Activated naive CD8-positive, alpha-beta T cell treated with anti-CD3 and anti-CD28 coated beads, Interleukin-2, amount 50 U/mL, for 24 hours (primary cell): ENCODE measurements at places on chromosomes 4 and X.
A peak's percentile ranks its signal among the peaks of the same experiment; 100 is the strongest.

DNA sequence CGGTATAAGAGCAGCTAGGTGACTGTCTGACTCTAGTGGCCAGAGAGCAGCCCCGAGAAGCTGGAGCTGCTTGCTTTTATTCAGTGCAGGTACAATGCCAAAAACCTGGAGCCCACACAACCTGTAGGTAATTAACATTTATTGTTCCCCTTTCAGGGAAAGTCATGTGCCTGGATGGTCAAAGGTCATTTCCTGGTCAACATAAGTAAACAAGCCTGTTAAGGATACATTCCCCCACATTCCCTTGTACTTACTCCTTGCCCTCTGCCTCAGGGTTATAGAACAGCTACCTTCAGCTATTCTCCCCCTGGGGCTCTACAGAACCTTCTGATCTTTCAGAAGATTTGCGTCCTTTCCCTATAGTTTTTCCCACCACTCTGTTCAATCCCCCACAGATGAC is 253.4 kb downstream of the TMA16 start:
- H3K4me1 ChIP-seq: no peaks in the 10 kb centered on the region
- DNase-seq: no peak
- no peak overlapping the region for H3K4me3 ChIP-seq
- no peaks in the 10 kb centered on the region for H3K36me3 ChIP-seq

- H3K4me3 ChIP-seq: no peak overlapping the region
- no peaks in the 10 kb centered on the region for H3K27me3 ChIP-seq
- DNase-seq: no peak
- no peak overlapping the region for H3K27ac ChIP-seq
Measured at GRCh38 chr4:155060873-155061272, 147.6 kb upstream of the NPY2R start.

DNA sequence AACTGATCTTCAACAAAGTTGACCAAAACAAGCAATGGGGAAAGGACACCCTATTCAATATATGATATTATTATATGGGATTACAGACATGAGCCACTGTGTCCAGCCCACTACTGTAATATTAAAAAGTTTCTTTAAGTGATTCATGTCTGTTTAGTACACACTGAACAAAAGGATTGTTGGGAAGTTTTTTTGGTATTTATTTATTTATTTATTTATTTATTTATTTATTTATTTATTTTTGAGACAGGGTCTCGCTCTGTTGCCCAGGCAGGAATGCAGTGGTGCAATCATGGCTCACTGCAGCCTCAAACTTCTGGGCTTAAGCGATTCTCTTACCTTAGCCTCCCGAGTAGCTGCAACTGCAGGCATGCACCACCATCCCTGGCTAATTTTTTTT is 58.4 kb upstream of the PGAM4 start:
- H3K4me1 ChIP-seq: no peaks in the 10 kb centered on the region
- no peak overlapping the region for H3K4me3 ChIP-seq
- no peaks in the 10 kb centered on the region for H3K36me3 ChIP-seq
- no peaks in the 10 kb centered on the region for H3K27me3 ChIP-seq
- H3K27ac ChIP-seq: no peak overlapping the region
- no peak for DNase-seq

DNA sequence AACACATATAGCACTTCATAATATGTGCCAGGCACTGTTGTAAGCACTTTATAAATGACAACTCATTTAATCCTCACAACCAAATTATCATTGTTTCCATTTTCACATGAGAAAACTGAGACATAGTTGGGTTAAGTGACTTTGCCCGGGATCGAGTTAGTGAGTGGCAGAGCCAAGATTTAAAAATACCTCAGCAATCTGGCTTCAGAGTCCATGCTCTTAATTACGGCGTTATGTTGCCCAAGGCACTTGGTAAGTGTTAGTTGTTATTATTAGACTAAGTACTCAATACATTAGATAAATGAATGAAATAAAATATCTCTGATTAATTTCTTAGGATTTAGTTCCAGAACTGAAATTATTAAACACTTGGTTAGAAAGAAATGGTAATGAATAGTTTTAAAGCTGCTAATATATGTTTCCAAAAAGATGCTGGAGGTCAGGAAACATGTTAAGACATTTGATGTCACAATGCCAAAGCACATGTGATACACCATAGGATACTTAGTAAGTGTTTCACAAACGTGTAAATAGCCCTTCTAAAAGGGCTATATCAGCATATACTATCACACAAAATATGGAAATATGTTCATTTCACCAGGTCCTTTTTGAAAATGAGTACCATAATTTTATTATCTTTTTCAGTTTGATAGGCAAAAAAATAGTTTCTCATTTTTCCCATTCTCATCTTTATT is 301.9 kb downstream of the GPAT3 start:
- no peaks in the 10 kb centered on the region for H3K4me1 ChIP-seq
- no peaks in the 10 kb centered on the region for H3K36me3 ChIP-seq
- no peak overlapping the region for H3K4me3 ChIP-seq
- no peaks in the 10 kb centered on the region for H3K27me3 ChIP-seq
- DNase-seq: no peak
- H3K27ac ChIP-seq: no peak overlapping the region

GRCh38 chr4:90540536-90540935 is 413.3 kb downstream of the CCSER1 start:
- DNase-seq: no peak
- H3K27ac ChIP-seq: no peak overlapping the region
- no peaks in the 10 kb centered on the region for H3K27me3 ChIP-seq
- H3K4me3 ChIP-seq: no peak overlapping the region

- no peak overlapping the region for H3K4me3 ChIP-seq
- H3K27ac ChIP-seq: no peak overlapping the region
- no peaks in the 10 kb centered on the region for H3K36me3 ChIP-seq
- no peak for DNase-seq
- H3K4me1 ChIP-seq: peaks cover 10% of the 10 kb centered on the region
Measured at GRCh38 chr4:3355266-3355748, 62.5 kb downstream of the RGS12 start.

- H3K27me3 ChIP-seq: no peaks in the 10 kb centered on the region
- DNase-seq: no peak
- no peaks in the 10 kb centered on the region for H3K36me3 ChIP-seq
- H3K27ac ChIP-seq: no peak overlapping the region
- H3K4me1 ChIP-seq: peaks cover 5% of the 10 kb centered on the region
Measured at GRCh38 chr4:73589887-73590801, 30.1 kb downstream of the RASSF6 start.

- H3K36me3 ChIP-seq: peaks cover 2% of the 10 kb centered on the region
- H3K27me3 ChIP-seq: peaks cover 2% of the 10 kb centered on the region
- no peak for DNase-seq
- H3K27ac ChIP-seq: no peak overlapping the region
Measured at GRCh38 chr4:121213940-121214339, 49.8 kb upstream of the TNIP3 start.

GRCh38 chr4:148795156-148795864 is 353.1 kb upstream of the NR3C2 start:
- no peak overlapping the region for H3K27ac ChIP-seq
- no peaks in the 10 kb centered on the region for H3K4me1 ChIP-seq
- no peaks in the 10 kb centered on the region for H3K36me3 ChIP-seq
- H3K4me3 ChIP-seq: no peak overlapping the region
- H3K27me3 ChIP-seq: no peaks in the 10 kb centered on the region
- DNase-seq: no peak

GRCh38 chr4:186202490-186203140 is 11.2 kb downstream of the CYP4V2 start:
- no peak for DNase-seq
- peak overlapping the region; percentile 44 for H3K27ac ChIP-seq
- H3K36me3 ChIP-seq: peaks cover 1% of the 10 kb centered on the region

DNA sequence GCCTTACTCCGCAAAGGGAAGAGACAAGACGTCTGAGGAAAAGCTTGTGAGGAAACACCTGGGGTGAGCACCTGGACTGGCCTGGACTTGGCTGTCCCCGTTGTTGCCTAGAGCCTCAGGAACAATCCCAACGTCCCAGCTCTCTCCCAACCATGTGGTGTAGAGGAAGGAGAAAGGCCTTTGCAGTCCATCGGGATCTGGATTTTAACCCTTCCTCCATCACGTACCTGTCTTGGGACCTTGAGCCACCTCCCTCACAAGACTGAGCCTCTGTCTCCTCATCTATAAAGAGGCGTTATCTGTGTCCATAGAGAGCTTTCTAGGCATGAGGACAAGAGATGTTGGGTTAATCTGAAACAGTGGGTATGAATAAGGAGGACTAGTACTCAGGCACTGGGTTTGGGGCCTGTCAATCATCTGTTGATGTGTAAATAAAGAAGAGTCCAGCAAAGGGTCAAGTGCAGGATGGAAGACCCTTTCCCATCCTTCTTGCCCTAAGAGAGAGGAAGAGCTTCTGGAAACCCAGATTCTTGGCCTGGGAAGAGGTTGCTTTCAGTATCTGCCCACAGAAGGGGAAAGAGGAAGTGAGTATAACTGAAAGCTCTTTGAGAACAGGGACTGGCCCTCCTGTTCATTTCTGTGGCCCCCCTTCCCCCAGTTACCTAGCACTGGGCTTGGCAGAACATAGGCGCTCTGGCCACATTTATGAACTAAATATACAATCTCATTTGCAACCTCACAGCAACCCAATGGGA is 137.1 kb downstream of the PJA1 start:
- no peaks in the 10 kb centered on the region for H3K36me3 ChIP-seq
- DNase-seq: no peak
- no peak overlapping the region for H3K4me3 ChIP-seq

GRCh38 chrX:111259559-111259958 is 10.7 kb downstream of the CAPN6 start:
- no peaks in the 10 kb centered on the region for H3K4me1 ChIP-seq
- no peak for DNase-seq
- no peaks in the 10 kb centered on the region for H3K27me3 ChIP-seq
- H3K4me3 ChIP-seq: no peak overlapping the region

DNA sequence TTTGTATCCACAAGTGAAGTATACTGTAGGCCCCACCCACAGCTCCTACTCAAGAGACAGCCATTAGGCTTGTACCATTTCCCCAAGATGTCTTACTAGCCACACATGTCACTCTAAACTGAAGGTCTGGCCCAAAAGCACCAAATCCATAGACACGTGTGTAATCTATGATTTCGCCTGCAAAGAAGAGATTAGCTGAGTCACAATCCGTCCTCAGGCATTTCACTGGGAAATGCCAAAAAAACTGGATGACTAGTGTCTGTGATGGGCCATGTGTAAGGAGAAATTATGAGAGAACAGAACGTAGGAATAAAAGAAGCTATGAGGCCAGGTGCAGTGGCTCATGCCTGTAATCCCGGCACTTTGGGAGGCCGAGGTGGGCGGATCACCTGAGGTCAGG is 21.9 kb upstream of the RP2 start:
- H3K36me3 ChIP-seq: no peaks in the 10 kb centered on the region
- no peaks in the 10 kb centered on the region for H3K4me1 ChIP-seq
- no peak overlapping the region for H3K27ac ChIP-seq
- no peak overlapping the region for H3K4me3 ChIP-seq
- no peak for DNase-seq
- H3K27me3 ChIP-seq: peaks cover 4% of the 10 kb centered on the region

GRCh38 chr4:3572363-3572762 is 40.1 kb upstream of the LRPAP1 start:
- no peaks in the 10 kb centered on the region for H3K4me1 ChIP-seq
- no peak overlapping the region for H3K27ac ChIP-seq
- H3K36me3 ChIP-seq: no peaks in the 10 kb centered on the region
- DNase-seq: no peak

DNA sequence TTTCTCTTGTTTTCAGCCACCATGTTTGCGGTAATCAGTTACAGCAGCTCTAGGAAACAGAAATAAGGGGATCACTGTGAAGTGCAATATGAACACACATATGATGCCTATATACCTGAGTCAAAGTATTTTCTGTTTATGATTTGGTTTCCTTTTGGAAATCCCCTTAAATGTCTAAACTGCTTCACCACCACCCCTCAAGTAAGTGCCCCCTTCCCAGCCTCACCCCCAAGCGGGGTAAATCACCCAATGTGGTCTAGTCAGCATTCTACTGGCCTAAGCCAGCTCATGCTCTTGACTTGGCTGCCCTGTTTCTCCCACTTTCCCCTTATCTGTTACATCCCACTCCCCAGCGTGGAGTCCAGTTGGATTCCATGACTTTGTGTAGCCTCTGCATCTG is 176.5 kb downstream of the QDPR start:
- no peak overlapping the region for H3K4me3 ChIP-seq
- peaks cover 2% of the 10 kb centered on the region for H3K27me3 ChIP-seq
- no peaks in the 10 kb centered on the region for H3K36me3 ChIP-seq
- peaks cover 57% of the 10 kb centered on the region for H3K4me1 ChIP-seq
- H3K27ac ChIP-seq: peak overlapping the region; percentile 90
- DNase-seq: no peak

DNA sequence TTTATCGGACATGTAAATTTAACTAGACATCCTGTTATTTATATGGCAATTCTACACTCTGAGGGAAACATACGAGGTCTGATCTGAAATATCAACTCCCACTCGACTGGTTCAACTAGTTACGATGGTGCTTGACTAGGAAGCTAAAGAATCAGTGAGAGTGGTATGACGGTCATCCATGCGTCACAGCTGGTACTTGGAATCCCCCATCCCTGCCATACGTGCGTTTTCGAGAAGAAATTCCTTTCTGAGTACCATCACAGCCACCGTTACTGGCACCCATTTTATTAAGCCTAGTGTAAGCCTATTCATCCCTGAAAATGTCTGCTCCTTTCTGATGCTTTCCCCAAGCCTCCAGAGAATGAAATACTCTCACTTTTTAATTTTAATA is 695 bp upstream of the PIGA start:
- peaks cover 14% of the 10 kb centered on the region for H3K4me1 ChIP-seq
- H3K27me3 ChIP-seq: peaks cover 2% of the 10 kb centered on the region
- DNase-seq: peak; percentile 28
- peaks cover 3% of the 10 kb centered on the region for H3K36me3 ChIP-seq
- peak overlapping the region; percentile 88 for H3K4me3 ChIP-seq
- H3K27ac ChIP-seq: peak overlapping the region; percentile 82

DNA sequence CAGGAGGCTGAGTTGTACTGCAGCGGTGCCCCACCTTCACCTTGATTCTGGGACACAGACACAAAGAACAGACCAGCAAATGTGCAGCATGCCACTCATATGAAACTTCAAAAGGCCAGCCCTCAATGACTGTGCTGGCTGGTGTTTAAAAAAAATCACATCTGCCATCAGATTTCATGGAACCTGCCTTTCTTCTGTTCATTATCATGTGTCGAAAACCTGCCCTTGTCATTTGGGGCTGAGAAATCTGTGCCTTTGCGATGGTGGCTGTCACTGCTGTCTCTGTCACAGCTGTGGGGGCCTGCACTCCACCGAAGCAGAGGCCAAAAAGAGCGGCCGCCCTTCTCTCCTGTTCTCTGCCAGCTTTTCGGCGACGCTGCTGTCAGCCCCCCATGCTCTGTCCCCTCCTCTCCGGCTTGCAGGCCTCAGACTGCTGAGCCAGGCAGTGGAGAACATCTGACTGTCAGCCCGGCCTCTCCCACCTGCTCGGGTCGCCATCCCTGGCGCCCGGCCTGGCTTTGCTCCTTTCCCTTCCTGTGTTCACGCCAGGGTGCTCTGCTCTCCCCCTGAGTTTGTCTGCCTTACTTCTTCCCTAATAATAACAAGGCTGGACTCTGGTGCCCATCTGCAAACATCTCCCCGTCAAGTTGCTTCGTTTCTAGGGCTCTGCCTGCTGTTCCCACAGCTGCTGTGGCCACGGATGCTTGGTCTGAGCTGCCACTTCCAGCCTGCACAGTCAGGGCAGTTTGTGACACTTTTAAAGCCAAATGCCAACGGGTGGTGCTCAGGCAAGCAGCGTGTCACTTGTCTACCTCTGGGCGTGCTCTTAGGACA is 355.2 kb downstream of the UNC5C start:
- H3K27me3 ChIP-seq: no peaks in the 10 kb centered on the region
- no peak overlapping the region for H3K27ac ChIP-seq
- no peaks in the 10 kb centered on the region for H3K36me3 ChIP-seq
- no peak overlapping the region for H3K4me3 ChIP-seq

GRCh38 chr4:172657081-172657480 is 511.5 kb upstream of the GALNT7 start:
- DNase-seq: no peak
- no peak overlapping the region for H3K4me3 ChIP-seq
- no peaks in the 10 kb centered on the region for H3K27me3 ChIP-seq
- no peaks in the 10 kb centered on the region for H3K36me3 ChIP-seq
- H3K4me1 ChIP-seq: no peaks in the 10 kb centered on the region
- no peak overlapping the region for H3K27ac ChIP-seq
